Activated CD4-positive, alpha-beta memory T cell treated with anti-CD3 and anti-CD28 coated beads for 36 hours (primary cell): ENCODE measurements at places on chromosomes 3 and 15. TPM values are rescaled to one million over a fixed set of nuclear protein-coding genes. Genes with fewer than 3 reads are reported as not detected.

- no peak for DNase-seq
Measured at GRCh38 chr3:61649381-61650170, 88.2 kb downstream of the PTPRG start.

GRCh38 chr3:25820366-25820765, 30.5 kb downstream of the OXSM start:
- DNase-seq: no peak

DNA sequence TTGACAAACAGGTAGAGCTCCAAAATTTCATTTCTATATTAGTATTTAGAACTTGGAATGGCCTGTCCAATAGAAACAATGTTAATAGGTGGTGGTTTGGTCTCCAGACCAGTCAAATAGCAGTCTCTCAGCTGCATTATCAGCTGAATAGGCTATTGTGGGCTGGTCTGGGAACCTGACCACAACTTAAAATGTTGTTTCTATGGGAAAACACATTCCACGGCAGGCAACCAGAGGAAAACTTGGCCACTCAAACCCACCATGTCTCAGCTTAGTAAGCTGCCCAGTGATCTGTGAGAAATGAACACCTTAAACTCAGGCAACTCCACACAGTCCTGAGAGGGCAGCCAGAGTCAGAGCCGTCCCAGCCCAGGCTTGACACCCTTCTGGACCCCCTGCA, 20.4 kb downstream of the FBN1 start:
- DNase-seq: no peak

DNA sequence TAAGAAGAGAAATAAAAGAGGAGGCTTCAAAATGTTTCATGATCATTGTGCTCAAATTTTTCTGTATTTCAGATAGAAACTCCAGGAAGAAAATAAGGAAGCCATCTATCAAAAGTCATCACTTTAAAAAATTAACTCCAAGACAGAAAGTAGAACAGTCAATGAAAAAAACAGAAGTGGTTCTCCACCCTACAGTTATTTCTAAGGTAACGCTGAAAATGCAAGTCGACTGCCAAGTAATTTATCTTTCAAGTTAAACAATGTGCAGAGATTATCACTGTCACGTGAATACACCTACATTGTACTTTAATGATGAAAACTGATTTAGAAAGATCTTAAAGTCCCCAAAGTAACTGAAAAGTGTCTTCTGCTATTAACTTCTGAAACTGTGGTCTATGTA, 78.5 kb upstream of the SNRPA1 start:
- no peak for DNase-seq

GRCh38 chr3:8767667-8768363, 1.6 kb downstream of the OXTR start:
- DNase-seq: peak; percentile 35

GRCh38 chr3:115808244-115808643, 184.9 kb downstream of the GAP43 start:
- no peak for DNase-seq

- no peak for DNase-seq
Measured at GRCh38 chr3:69384326-69384725, 1.6 kb downstream of the FRMD4B start.

GRCh38 chr3:138456961-138457862, 22.8 kb downstream of the ESYT3 start:
- no peak for DNase-seq

DNA sequence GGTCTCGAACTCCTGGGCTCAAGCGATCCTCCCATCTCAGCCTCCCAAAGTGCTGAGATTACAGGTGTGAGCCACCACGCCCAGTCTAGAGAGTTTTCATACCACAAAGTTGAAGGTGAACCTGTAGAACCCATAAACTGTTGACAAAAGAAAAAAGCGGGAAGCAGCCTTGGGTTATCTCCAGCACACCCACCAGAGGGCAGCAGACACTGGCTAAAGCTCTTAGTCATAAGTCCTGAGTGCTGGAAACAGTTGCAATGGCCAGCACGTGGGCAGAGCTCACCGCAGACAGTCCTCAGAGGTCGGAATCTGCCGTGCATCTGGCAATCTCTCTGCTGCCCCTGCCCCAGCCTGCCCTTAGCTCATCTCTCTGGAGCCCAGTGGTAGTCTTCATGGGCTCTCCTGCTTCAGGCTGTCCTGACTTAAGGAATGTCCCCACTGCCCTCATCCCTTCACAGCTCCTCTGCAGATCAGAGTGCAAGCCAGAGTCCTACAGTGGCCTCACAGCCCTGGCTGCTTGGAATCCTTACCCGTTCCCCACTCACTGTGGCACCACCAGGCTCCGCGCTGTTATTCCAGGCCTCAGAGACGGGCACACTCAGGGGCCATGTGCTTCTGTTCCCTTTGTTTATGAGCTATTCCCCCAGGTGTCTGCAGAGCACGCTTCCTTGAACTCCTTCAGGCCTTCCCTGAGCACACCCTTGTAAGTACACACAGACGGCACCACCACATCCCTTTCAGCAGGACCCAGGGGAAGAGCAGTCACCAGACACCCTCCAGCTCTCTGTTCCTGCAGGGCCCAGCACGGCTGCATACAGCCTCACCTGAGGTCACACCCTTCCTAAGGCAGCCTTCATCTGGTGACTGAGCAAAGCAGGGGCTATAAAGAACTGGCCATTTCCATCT, 8.8 kb upstream of the ELP6 start:
- DNase-seq: peak; percentile 88

GRCh38 chr3:37820286-37820685, 41.4 kb upstream of the CTDSPL start:
- no peak for DNase-seq

- no peak for DNase-seq
Measured at GRCh38 chr3:5186858-5187155, 700 bp upstream of the EDEM1 start.

DNA sequence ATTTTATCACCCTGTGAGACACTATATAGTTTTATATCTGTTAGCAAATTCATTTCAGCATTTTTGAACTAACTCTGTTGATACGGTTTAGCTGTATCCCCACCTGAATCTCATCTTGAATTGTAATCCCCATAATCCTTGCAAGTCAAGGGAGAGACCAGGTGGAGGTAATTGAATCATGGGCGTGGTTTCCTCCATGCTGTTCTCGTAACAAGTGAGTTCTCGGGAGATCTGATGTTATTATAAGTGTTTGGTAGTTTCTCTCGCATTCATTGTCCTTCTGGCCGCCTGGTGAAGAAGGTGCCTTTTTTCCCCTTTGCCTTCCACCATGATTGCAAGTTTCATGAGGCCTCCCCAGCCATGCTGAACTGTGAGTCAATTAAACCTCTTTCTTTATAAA, 53.2 kb upstream of the TMC3 start:
- DNase-seq: no peak

- DNase-seq: no peak
Measured at GRCh38 chr15:63256433-63257274, 20.8 kb upstream of the APH1B start.

DNA sequence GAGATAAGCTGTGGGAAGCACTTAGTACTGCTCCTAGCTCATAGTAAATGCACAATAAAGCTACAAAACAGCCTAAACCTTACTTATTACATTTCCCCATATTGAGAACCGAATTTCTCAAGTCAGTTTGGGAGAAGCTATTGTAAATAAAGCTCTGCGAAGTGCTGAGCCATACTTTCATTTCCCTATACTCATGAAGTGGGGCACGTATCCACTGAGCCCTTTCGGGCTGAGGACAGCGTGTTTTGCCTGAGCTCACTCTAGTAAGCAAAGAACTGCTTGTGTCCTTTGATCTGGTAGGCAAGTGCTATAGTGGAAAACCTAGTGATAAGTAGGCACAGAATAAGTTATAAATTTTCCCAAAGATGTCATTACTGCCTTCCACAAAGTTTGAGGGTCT, 165.0 kb downstream of the RSL24D1 start:
- DNase-seq: no peak

DNA sequence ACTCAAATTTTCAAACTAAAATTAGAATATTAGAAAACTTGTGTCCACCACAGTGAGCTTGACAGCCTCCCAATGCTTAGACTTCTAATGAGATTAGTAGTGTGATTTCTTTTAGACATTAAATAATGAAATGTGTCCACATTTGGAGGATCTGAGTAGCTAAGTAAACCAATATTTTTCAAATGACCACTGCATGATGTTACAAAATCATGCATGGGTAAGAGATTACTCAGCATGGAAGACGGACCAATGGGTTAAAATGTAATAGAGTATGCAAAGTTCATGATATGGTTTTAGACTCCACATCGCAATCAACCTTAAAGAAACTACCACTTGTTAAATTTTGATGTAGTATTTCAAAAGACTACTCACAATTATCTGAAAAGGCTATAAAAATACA, 130.6 kb downstream of the IMPG2 start:
- DNase-seq: no peak

GRCh38 chr3:50320853-50321335, 1.7 kb downstream of the HYAL2 start:
- DNase-seq: peak; percentile 70

DNA sequence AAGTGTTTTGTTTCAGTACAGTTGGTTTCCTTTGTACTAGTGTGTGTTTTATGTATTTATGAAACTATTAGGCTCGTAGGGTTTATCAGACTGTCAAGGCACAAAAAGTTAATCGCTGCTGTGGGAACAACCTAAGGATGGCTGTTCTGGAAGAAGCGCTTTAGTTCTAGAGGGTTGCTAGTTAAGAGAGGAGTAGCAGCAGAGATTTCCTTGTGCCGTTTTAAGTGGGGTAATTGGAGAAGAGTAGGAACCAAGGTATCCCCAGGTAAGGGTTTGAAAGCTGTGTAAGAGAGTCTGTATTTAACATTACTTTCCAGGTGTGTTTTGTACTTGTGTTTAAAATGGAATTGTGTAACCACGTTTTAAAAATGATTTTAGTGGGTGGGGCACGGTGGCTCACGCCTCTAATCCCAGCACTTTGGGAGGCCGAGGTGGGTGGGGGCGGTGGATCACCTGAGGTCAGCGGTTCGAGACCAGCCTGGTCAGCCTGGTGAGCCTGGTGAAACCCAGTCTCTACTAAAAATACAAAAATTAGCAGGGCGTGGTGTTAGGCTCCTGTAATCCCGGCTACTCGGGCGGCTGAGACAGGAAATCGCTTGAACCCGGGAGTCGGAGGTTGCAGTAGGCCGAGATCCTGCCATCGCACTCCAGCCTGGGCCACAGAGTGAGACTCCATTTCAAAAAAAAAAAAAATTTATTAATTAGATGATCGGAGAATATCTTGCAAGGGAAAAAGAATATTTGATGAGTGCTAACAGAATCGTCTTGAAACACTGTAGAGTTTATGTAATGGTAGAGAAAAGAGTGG, 2.6 kb downstream of the MORF4L1 start:
- peak; percentile 33 for DNase-seq

- DNase-seq: no peak
Measured at GRCh38 chr3:193114431-193115340, 126.3 kb upstream of the PLAAT1 start.

DNA sequence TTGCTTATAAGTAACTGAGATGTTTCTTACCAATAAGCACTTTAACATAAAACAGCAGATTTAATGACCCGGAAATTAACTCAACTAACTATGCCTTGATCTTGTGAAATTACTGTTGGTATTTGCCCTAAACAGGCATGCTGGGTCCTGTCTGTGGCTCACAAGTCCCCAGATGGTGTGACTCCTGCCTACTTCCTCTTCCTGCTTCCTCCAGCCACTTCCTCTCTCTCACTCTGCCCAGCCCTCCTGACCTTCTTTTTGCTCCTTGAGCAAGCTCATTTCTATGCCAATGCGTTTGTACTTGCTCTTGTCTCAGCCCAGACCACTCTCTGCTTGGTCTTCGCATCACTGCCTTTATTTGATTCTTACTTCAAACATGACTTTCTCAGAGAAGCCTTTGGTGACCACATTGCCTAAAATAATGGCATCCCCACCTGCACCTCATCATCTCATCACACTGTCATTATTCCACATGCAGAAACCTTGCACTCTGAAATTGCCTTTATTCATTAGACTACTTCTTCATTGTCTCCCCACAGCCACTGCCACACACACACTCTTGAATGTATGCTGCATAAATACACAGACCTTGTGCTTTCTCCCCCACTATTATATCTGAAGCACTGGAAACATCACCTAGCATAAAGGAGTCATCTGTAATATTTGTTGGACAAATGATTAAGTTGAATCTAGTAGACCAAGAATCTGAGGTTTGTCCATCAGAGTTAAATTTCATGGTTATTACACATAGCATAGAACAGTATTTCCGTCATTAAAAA, 256.3 kb upstream of the SEMA6D start:
- DNase-seq: no peak

DNA sequence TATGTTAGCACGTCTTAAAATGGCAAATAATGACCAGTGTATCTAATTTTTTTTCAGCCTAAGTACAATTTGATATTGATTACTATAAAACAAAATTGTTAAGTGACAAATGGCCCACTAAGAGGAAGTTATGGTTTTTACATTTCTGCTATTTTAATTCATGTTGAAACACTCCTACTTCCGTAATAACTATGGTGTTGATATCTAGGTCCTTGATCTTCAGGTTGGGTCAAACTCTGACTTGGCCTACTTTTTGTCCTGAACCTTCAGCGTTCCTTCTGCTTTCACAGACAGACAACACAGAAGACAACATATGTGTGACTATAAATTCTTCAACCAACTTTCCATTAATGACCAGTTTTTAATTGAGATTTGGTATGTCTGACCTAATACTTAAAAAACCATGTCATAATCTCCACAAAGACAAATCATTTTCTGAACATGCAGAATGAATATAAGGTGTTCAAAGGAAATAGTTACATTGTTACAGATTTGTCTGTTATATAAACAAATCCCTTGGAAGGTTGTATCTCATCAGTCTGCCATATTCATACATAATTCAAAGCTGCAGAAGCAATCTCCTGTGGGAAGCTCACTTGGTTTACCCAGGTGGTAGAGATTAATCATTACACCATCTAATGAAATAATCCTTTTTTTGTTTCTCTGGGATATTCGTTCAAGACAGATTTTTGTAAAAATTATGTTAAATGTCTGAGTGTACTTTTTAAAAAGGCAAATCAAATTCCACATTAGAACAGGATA, 92.1 kb upstream of the TSPAN3 start:
- no peak for DNase-seq

- DNase-seq: no peak
Measured at GRCh38 chr3:11282250-11283138, 10.3 kb downstream of the ATG7 start.

GRCh38 chr3:111737706-111738086, 121.4 kb upstream of the PHLDB2 start:
- no peak for DNase-seq

The RTP3 gene
- total RNA-seq: not detected

The ITIH4 gene
- total RNA-seq: 6.3 TPM

The FSTL1 gene
- total RNA-seq: 0.12 TPM

The GOLGA8G gene
- total RNA-seq: not detected

The FETUB gene
- not detected for total RNA-seq

The ZNF385D gene
- not detected for total RNA-seq

The SYNPR gene
- not detected for total RNA-seq

The NANOGP8 gene
- total RNA-seq: not detected

The AGBL1 gene
- total RNA-seq: 0.10 TPM

The KNG1 gene
- total RNA-seq: not detected

The ZNF106 gene
- 47.1 TPM for total RNA-seq

The PLSCR5 gene
- total RNA-seq: not detected

The C3orf85 gene
- total RNA-seq: not detected

The IL20RB gene
- 0.97 TPM for total RNA-seq

The TMC3 gene
- not detected for total RNA-seq

The HESX1 gene
- total RNA-seq: 1.3 TPM
